ENCODE measurements at places on chromosomes 12 and 14.
A peak's percentile ranks its signal among the peaks of the same experiment; 100 is the strongest.

- H3K4me1 ChIP-seq, result no peaks in the 10 kb centered on the region
- no peak overlapping the region for H3K4me3 ChIP-seq
- peaks cover 11% of the 10 kb centered on the region for H3K27me3 ChIP-seq
- H3K27ac ChIP-seq, result no peak overlapping the region
- no peak for DNase-seq
These were observed 113.0 kb upstream of the WSCD2 start for GRCh38 chr12:108016022-108016564.

DNA sequence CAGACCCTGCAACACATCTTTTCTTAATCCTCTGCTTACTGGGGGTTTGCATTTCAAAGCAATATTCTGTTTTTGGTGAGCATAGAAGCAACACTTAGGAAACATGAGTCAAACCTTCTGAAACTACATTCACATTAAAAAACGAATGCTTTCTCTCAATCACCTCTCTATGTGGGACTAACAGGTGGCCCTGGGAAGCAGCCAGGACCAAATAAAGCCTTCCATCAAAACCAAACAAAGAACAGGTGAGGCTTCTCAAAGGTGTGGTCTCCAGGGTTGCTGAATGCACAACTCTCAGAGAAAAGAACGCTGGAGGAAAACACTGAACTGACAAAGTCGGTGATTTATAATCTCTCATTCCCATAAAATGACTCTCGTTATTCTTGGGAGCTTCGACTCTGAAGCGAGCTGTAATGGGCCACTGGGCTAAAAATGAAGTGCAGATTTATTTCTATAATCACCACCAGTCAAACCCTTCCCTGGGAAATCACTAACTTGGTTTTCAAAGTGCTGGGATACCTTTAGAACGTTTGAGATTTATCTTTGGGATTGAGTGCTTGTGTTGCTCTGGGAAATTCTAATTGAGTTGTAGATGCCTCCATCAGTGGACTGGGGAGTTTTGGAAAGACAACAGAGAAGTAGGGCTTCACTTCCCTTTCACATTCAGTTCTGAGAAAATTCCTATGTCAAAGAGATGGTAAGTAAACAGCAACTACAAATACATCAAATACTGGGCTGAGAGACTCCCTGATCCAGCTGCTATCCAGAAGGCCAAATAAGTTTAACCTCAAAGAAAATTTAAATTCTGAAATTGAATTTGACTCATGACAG is 262.0 kb upstream of the TMPO start:
- no peak overlapping the region for H3K4me3 ChIP-seq
- no peaks in the 10 kb centered on the region for H3K27me3 ChIP-seq
- no peaks in the 10 kb centered on the region for H3K4me1 ChIP-seq
- DNase-seq, result no peak
- no peak overlapping the region for H3K27ac ChIP-seq

GRCh38 chr14:49036266-49036665 is 549.9 kb downstream of the RPS29 start:
- no peaks in the 10 kb centered on the region for H3K4me1 ChIP-seq
- H3K36me3 ChIP-seq, result no peaks in the 10 kb centered on the region
- no peak for DNase-seq
- no peak overlapping the region for H3K27ac ChIP-seq
- H3K4me3 ChIP-seq, result no peak overlapping the region

DNA sequence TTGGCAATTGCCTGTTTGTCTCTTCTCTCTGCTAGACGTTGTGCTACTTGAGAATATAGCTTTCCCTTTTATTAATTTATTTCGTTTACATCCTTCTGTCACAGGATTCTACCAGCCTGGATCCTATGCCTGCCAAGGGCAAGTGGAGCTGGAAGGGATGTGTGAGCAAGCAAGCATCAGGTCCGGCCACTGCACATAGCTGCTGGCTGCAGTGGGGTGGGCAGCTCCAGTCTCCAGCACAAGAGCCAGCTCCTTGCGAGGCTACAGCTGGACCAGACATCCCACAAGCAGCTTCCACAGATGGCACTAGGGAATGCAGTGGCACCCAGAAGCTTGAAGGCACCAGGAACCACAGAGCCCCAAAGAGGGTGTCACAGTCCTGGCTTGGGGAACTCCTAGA is 225.0 kb downstream of the KCNC2 start:
- no peaks in the 10 kb centered on the region for H3K36me3 ChIP-seq
- H3K27ac ChIP-seq, result no peak overlapping the region
- H3K27me3 ChIP-seq, result no peaks in the 10 kb centered on the region
- no peak overlapping the region for H3K4me3 ChIP-seq
- no peaks in the 10 kb centered on the region for H3K4me1 ChIP-seq

DNA sequence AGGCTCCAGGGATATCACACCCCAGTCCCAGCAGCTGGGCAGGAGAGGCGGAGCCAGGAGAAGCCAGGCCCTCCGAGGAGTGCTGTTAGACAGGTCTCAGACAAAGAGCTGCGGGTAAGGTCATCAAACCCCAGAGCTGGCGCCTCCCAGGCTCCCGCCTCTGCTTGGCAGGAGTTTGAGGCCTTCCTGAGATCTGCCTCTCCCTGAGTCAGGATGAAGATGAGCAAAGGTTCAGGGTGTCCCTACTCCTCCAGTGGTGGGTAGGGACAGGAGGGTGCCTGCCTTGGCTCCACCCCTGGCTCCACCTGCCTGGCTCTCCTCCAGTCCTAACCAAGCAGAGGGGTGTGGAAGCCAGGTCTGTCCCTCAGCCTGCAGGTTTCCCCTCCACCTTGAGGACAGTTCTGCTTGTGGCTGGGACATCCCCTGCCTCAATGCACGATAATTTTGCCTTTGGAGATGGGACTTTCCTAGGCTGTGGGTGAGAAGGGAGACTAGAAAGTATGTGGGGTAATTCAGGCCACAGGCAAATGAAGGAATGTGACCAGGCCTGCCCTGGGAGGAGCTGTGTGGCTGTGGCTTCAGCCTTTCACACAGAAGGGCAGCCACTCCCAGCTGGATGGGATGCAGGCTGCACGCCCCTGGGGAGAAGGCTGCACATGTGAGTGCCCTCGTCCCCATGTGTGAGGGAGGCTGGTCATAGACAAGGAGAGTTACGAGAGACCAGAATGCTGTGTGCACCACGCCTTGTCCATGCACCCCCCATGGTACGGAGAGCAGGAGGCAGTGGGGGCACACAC is 2.2 kb downstream of the PLEKHG6 start:
- peak; percentile 61 for DNase-seq
- H3K36me3 ChIP-seq, result no peaks in the 10 kb centered on the region
- H3K27ac ChIP-seq, result peak overlapping the region; percentile 33
- H3K27me3 ChIP-seq, result peaks cover 6% of the 10 kb centered on the region
- H3K4me1 ChIP-seq, result peaks cover 27% of the 10 kb centered on the region

- no peaks in the 10 kb centered on the region for H3K36me3 ChIP-seq
- peaks cover 4% of the 10 kb centered on the region for H3K4me1 ChIP-seq
- H3K27me3 ChIP-seq, result no peaks in the 10 kb centered on the region
- no peak overlapping the region for H3K4me3 ChIP-seq
These were observed 90.5 kb downstream of the CHST11 start for GRCh38 chr12:104547235-104547634.

- no peak overlapping the region for H3K4me3 ChIP-seq
- DNase-seq, result no peak
- no peaks in the 10 kb centered on the region for H3K27me3 ChIP-seq
- H3K4me1 ChIP-seq, result no peaks in the 10 kb centered on the region
These were observed 474.9 kb downstream of the ATP23 start for GRCh38 chr12:58416236-58416635.

- no peaks in the 10 kb centered on the region for H3K4me1 ChIP-seq
- no peak for DNase-seq
- no peak overlapping the region for H3K4me3 ChIP-seq
- H3K36me3 ChIP-seq, result no peaks in the 10 kb centered on the region
- H3K27me3 ChIP-seq, result no peaks in the 10 kb centered on the region
These were observed 830.0 kb upstream of the NOVA1 start for GRCh38 chr14:27427796-27428195.

GRCh38 chr14:61334197-61334701 is 12.9 kb downstream of the PRKCH start:
- no peaks in the 10 kb centered on the region for H3K4me1 ChIP-seq
- H3K27me3 ChIP-seq, result no peaks in the 10 kb centered on the region
- no peak overlapping the region for H3K4me3 ChIP-seq
- H3K36me3 ChIP-seq, result no peaks in the 10 kb centered on the region
- no peak overlapping the region for H3K27ac ChIP-seq
- DNase-seq, result no peak

DNA sequence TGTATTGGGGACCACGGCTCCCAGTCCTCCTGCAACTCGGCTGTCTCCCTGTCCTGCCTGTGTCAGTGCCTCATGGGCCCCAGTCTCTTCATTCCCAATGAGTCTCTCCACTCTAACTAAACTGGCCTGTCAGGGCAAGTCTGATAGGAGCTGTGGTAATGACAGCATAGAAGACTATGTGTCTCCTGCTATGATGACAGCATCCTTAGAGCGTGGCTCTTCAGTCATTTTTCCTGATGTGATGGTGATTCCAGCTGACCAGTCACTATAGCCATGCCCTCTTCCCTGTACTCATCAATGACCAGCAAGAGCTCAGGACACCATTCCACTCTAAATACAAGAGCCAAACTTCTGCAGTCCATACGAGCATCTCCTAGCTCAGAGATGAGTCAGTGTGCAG is 339.8 kb downstream of the PCNX1 start:
- H3K36me3 ChIP-seq, result no peaks in the 10 kb centered on the region
- H3K27ac ChIP-seq, result no peak overlapping the region
- no peak overlapping the region for H3K4me3 ChIP-seq
- H3K27me3 ChIP-seq, result no peaks in the 10 kb centered on the region
- peaks cover 3% of the 10 kb centered on the region for H3K4me1 ChIP-seq
- DNase-seq, result no peak

DNA sequence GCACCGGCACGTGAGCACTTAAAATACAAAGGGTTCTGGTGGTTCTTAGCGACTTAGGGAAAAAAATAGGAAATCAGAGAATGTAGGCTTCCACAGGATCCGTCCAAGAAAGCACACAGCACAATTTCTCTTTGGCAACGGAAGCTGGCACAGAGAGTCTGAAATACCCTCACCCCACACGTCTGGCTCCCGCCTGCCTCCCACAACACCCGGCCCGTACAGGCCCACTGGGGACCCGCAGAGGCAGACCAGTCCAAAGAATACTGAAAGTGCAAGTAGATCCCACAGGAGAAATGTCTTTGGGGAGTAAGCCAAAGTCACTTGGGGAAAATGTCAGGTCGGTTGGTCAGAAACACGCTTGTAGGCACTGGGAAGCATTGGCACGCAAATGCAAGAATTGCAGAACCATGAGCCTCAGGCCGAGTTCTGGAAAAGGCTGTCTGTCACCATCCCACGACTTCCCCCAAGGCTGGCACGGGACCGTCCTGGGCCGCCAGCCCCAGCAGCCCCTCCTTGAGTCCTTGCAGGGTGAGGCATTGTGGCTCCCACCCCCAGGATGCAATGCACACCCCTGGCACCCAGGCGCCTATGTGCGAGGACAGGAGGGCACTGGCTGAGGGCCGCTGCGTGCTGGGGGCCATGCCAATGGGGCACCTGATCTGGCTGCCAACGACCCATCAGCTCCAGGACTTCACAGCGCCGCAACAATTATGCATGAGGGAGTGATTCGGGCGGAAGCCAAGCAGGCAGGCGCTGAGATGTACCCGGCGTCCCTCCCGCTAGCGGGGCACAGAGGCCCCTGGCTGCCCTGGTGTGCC is 29.7 kb downstream of the CHGA start:
- no peak overlapping the region for H3K27ac ChIP-seq
- peaks cover 82% of the 10 kb centered on the region for H3K36me3 ChIP-seq
- no peak overlapping the region for H3K4me3 ChIP-seq
- no peaks in the 10 kb centered on the region for H3K4me1 ChIP-seq
- no peak for DNase-seq

DNA sequence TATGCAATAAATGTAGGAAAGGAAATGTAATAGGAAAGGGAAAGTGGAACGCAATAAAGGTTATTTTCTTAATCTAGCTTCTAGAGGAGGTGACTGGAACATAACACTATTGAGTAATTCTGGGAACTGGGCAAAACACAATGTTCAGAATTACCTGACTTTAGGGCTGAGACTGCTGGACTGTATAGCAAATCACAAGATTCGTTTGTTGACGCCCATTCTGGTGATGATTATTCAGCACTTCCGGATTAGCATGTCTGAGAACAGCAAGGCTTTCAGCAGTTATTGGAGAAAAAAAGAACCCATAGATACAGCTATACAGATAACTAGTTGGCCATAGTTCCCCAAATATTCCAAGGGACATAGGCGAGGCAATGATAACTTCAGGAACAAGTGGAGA is 2.3 kb upstream of the KLRD1 start:
- no peak for DNase-seq
- H3K27me3 ChIP-seq, result no peaks in the 10 kb centered on the region
- H3K36me3 ChIP-seq, result no peaks in the 10 kb centered on the region
- H3K27ac ChIP-seq, result no peak overlapping the region

DNA sequence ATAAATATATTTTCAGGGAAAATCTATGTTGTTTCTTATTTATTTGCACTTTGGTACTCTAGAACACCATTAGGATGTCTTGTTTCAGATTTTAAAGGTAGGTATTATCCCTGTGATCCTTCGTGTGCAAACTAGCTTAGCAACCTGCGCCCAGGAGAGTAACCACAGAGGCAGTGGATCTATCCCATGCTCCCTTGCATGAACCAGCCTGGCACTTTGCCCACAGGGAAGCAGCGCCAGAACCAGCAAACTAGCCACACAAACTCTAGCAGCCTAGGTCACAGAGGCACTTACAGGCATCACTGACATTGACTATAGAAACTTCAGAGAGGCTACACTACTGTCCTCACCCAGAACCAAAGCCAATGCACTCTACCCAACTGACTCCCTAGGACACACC is 76.1 kb downstream of the TSHR start:
- H3K36me3 ChIP-seq, result no peaks in the 10 kb centered on the region
- H3K4me1 ChIP-seq, result no peaks in the 10 kb centered on the region
- no peak overlapping the region for H3K27ac ChIP-seq
- DNase-seq, result no peak

DNA sequence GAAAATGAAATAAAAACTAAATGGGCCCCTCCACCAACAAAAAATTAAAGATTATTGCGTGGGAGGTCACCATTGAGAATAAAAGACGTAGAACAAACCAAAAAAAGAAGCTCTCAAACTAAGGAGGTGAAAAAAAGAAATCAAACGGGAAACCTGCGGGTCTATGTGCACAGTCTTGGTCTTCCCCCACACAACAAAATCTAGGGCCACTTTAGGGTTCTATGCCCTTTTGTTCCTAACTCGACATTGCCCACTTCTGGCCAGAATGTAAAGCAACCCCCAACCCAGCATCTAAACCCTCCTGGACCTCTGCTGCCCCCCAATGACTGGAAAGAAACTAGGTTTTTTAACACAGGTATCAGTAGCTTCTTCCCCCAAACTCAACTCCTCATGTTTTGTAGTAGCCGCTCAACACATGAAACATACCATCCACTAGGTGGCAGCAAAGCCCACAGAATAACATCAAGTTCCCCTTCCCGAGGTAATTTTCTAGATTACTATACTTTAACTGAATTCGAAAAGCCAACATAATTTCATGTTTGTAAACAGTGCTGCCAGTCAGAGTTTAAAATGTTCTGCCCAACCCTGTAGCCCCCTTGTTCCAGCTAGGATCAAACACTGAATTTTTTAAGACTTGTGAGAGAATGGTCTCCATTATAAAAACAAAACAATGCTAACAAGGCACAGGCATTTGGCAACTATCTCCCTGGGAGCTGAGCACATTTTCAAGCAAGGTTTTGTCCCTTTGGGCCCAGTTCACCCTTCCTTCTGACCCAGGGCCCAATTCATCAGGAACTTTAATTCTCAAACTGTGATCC is 18.7 kb downstream of the DAD1 start:
- H3K4me1 ChIP-seq, result peaks cover 51% of the 10 kb centered on the region
- H3K27ac ChIP-seq, result peak overlapping the region; percentile 25
- H3K36me3 ChIP-seq, result peaks cover 88% of the 10 kb centered on the region
- H3K4me3 ChIP-seq, result no peak overlapping the region
- no peak for DNase-seq
